Fibroblast of skin of abdomen (primary cell): ENCODE measurements at places on chromosomes 3 and 15.

- DNase-seq, result no peak
Observed at GRCh38 chr3:137065381-137065780, 107.6 kb downstream of the IL20RB start.

DNA sequence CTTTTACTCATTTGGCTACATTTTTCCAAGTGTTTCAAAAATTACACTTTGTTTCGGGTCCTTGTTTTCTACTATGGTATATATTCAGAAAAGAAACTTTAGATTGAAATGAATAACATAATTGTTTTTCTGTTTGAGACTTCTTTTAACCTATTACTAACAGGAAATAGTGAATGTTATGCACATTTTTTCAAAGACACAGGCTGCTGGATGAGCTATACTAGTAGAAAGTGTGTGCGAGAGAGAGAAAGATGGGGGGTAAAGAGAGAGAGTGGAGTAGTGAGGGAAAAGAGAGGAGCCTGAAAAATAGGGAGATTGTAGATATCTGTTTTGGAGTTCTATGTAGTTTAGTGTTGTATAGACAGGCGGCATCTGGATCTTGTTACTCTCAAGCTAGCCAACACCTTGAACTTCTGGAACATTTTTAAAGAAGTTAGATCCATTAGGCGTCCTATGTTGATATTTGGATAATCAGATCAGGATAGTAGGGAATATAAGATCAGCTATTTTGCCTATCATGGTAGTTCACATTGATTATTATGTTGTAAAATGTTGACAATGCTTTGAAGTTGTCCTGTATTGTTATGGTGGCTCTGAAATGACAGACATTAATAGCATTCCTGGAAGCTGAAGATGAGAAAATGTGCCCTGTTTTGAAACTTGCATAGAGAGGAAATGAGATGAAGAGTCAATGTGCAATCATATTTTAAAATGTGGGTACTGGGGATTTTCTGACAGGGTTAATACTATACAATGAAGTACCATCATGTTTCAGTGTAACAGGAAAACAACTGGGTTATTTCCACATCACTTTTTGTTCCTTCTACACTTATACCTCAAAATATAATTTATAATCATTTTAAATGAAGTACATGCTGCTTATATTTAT, 2.6 kb downstream of the RBMS3 start:
- no peak for DNase-seq

DNA sequence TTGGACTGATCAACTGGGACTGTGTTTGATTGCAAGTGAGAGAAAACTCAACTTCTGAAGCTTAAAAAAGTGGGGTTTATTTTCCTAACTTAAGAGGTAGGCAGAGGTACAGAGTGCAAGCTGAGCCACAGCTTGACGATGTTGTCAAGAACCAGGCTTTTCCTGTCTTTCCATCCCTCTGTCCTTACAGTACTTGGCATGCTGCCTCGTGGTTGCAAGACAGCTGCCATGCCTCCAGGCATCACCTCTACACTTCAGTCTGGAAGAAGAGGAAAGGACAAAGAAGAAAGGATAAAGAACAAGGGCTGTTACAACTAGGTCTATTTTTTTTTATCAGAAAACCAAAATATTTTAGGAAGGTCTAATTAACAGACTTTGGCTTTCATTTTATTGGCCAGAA, 51.8 kb upstream of the GALNT15 start:
- no peak for DNase-seq

DNA sequence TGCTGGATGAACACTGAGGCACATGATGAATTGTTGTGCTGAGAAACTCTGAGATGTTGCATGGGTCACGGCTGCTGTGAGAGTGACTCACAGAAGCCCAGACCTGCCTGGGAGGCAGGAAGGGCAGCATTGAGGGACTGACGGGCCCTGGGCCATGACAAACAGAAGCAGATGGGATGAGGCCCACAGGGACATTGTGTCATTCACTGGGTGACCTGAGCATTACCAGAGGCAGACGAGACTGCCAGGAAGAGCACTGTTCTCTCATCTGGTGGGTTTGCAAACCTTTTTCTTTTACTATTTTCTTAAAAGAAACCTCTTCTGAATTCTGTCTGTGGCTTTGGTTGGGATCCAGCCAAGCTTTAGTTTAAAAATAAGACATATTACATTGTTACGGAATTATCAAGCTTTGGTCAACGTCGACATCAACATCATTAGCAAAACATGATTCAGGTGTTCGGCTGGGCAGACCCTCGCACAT, 67.8 kb downstream of the BDH1 start:
- DNase-seq, result peak; percentile 98

DNA sequence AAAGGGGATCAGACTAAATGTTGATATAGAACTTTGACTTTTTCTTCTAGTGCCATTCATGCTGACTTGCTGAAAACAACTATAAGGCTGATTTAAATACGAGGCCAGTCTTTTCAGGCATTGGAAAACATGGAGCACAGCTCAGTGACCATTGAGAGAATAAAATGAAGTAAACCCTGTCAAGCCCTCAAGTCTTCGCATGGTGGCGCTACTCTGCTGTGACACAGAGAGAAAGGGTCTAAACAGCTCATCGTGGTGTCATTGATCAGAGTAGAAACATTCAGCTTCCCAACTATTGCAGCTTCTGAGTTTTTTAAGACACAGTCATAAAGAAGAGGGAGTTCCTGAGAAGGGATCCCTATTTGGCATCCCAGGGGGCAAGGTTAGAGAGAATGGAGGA, 716.2 kb downstream of the DIPK2A start:
- DNase-seq, result peak; percentile 7

GRCh38 chr15:59051873-59052861, 52.8 kb upstream of the CCNB2 start:
- no peak for DNase-seq
